ENCODE measurements at places on chromosomes 4 and X.

DNA sequence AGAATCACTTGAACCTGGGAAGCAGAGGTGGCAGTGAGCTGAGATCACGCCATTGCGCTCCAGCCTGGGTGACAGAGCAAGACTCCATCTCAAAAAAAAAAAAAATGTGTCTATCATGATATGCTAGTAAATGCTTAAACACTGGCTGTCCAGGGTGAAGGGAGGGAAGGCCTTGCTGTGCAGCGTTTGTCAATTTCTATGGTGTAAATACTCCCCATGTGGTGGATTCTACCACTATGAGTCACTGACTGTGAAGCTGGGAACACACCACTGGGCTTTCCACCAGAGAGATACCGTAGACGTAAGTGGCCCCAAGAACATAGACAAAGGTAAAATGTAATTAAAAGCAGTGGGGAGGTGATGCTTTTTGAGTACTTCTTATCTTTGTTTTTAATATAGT lies 51.3 kb upstream of the LEF1 start:
- no peak for DNase-seq

DNA sequence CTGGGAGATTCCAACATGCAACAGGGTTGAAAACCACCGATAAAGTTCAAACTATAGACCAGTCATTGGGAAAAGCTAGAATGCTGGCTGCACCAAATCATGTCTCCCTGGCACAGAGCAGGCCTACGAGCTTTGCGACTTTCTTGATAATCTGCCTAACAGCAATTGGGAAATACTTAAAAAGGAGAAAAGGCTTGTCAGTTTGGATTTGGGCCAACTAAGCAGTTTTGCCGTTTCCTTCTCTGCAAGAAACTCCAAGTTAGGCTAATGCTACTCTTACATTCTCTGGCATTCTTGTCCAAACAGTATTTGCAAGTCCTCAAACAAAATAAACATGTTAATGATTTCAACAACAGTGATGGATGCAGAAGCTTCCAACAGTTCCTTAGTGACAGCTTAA lies 87.9 kb downstream of the PDK3 start:
- DNase-seq: no peak

- no peak for DNase-seq
Measured at GRCh38 chrX:30183554-30183953, 31.8 kb upstream of the MAGEB2 start.

GRCh38 chr4:3402491-3403347 lies 39.0 kb upstream of the HGFAC start:
- no peak for DNase-seq

- no peak for DNase-seq
Measured at GRCh38 chrX:40179283-40179682, 81.5 kb upstream of the BCOR start.

GRCh38 chr4:87042221-87042620 lies 107.4 kb downstream of the AFF1 start:
- DNase-seq: no peak

GRCh38 chr4:163959932-163960331 lies 465.4 kb downstream of the TMA16 start:
- peak; percentile 5 for DNase-seq

DNA sequence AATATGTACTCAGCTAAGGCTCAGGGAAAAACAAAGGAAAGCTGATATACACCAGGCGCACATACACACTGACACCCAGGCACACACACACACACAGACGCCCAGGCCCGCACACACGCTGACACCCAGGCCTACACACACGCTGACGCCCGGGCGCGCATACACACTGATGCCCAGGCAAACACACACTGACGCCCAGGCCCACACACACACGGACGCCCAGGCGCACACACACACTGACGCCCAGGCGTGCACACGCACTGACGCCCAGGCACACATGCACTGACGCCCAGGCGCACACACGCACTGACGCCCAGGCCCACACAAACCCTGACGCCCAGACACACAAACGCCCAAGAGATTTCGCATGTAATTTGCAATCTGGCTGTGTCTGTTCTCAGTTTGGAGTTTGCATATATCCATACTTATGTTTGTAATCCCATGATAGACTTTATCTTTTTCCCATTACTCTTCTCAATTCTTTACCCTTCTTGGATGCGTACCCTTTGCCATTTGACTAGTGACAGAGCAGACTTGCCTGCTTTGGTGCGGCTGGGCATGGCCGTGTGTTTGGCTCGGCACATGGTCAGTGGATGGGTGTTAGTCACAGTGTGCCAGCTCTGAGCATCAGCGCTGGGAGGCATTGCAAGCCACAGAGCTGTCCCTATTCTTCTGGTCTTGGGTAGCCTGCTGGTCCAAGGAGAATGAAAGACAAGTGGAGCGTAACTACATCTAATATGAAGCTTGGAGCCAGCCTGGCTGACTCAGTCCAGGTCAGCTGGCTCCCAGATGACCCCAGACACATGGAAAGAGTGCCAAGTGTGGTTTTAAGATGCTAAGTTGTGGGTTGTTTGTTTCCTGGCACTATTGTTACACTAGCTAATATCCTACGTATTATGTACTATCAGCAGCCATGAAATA lies 632.4 kb upstream of the ZFP42 start:
- DNase-seq: no peak

- DNase-seq: peak; percentile 38
Measured at GRCh38 chrX:130594453-130594916, 192.7 kb downstream of the RBMX2 start.

- peak; percentile 39 for DNase-seq
Measured at GRCh38 chrX:129925305-129926092, 19.5 kb downstream of the UTP14A start.

DNA sequence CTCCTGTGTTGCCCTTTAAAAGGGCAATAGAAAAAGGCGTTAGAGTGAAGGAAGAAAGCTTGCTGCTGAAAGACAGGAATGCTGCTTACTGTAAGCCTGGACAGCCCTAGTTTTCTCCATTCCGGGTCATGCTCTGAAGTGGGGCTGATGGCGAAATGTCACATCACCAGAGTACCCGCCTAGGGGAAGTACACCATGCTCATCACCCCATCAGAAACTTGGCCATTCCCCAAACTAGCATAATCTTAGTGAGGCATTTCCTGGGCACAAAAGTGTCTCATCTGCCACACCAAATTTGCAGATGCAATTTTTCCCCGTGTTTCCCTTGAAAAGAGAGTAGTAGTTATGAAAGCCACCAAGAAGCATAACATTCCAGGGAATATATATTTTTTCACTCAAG lies 47.8 kb upstream of the CAMK2D start:
- no peak for DNase-seq

- DNase-seq: no peak
Measured at GRCh38 chr4:46852800-46853199, 56.2 kb downstream of the COX7B2 start.

- no peak for DNase-seq
Measured at GRCh38 chr4:149785696-149786431, 29.8 kb downstream of the IQCM start.

DNA sequence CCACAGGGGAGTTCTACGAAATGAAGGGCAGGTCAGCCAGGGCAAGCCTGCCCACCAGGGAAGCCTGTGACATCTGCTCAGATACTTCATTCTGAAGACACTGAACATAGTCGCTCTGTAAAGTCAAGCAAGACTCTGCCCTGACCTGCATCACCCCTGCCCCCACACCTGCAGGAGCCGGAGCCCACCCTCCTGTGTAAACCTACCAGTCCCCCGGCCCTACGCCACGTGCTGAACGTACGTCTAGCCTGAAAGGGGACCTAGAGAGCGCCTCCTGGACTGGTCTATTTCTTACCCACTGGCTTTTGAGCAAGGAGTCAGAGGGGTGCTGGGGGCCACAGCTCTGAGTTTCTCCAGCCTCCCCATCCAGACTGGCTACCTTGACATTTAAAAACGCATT lies 11.6 kb downstream of the CCNQ start:
- no peak for DNase-seq

GRCh38 chr4:78205591-78205990 lies 148.5 kb downstream of the FRAS1 start:
- DNase-seq: no peak

GRCh38 chrX:65910899-65911298 lies 129.0 kb downstream of the VSIG4 start:
- DNase-seq: no peak

DNA sequence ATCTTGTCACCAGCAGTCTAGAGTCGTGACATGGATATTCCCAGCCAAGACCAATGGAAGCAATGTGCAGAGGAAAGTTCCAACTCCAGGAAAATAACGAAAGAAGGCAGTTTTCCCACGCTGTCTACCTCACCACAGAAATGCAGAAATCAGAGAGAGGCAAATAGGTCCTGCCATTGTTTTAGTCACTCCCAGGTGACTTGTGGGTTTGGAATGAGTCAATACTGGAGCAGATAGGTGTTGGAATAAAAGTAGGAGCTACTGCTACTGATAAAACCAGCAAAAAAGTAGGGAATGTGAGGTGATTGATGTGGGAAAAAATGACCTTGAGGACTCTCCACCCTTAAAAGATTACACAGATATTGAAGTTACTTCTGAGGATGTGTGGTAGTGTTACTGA lies 72.8 kb upstream of the RAI2 start:
- DNase-seq: no peak
